ENCODE measurements at places on chromosomes 4 and X.
A peak's percentile ranks its signal among the peaks of the same experiment; 100 is the strongest.

- no peak for DNase-seq
These were observed 90.3 kb upstream of the TMEM150C start for GRCh38 chr4:82652062-82652461.

DNA sequence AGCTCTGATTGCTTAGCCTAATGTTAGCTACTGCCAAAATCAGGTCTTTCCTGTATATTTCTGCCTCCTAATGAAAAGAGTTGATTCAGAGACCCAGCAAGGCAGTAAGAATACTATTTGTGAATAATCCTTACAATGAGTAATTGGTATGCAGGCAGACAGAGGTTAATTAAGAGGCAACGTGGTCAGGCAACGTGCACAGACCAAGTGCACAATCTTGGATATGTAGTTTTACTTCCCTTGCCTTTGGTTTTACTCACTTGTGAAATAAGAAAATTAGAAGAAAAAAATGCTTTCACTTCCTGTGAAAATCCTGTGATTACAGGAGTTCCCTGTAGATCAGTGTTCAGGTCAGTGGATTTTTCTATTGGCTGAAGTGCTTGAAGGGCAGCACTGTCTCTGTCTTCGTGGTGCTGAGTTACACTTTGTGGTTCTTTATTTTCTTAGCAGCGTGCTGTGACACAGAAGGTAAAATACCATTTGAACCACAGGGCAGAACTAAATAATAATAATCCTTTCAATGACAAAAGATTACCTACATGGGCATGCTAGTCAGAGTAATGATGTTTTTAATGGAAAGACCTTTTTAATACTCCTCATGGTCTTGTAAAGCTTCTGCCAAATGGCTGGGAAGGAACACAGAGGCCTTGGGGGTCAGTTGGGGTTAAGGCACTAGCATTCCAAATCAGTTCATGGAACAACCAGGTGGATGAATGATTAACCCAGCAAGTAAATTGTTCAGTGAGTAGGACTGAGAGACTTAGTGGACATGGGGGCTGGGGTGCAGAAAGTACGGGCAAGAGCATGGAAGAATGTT is 430.9 kb downstream of the MAPK10 start:
- no peak for DNase-seq

- DNase-seq = no peak
These were observed 144.1 kb downstream of the SLC7A11 start for GRCh38 chr4:138097912-138098600.

- DNase-seq = no peak
These were observed 128.5 kb downstream of the BCOR start for GRCh38 chrX:39969099-39969818.

DNA sequence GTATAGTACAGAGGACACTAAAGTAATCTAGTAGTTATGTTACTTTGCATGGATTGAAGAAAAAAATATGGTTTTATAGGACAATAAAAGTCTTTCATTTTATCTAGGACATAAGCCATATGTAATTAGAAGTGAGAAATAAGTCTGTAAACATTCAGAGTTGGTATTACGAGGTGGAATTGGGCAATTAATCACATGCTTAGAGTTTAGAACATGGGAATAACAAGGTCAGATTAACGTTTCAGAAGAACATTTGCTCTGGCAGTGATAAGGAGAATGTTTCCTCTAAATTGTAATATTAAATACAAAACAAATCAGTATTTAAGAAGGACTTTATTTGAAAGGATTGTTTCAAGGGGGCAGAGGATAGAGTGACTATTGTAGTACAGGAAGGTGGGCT is 15.6 kb upstream of the SULT1E1 start:
- DNase-seq = no peak

GRCh38 chrX:100615005-100615404 is 21.6 kb downstream of the TSPAN6 start:
- peak; percentile 29 for DNase-seq
